ENCODE measurements at places on chromosomes 3 and 15.

DNA sequence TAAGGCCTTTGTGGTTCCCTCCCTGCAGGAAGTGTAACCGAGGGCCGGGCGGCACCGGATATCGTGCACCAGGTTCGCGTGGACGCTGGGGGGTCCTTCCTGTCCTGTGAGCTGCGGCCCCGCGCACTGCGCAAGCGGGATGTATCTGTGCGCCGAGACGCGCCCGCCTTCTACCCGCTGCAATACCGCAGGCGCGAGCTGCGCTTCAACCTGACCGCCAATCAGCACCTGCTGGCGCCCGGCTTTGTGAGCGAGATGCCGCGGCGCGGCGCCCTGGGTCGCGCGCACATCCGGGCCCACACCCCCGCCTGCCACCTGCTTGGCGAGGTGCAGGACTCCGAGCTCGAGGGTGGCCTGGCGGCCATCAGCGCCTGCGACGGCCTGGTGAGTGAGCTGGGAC lies 35.9 kb downstream of the SAXO2 start:
- no peak for DNase-seq

DNA sequence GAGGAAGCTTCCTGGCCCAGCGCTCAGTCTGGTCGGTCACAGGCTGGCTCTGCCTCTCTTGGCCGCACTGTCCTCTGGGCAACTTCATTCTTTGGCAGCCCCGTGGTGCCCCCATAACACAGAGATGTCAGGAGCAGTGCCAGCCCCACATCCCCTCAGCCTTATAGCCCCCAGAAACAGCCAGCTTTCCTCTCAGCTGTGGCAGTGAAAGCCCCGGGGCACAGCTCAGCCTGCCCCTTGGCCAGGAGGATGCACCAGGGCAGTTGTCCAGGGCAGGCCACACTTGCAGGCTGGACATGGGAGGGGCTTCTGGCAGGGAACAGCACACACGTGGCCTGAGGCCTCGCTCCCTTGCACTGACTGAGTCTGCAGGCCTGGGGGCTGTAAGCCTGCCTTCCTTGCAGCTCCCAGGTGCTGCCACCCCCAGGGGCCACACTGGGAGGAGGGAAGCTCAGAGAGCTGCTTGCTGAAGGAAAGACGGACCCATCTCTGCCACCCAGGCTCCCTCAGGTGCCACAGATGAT lies 10.3 kb upstream of the RHO start:
- DNase-seq = no peak

GRCh38 chr3:195177422-195178123 lies 93.4 kb downstream of the XXYLT1 start:
- no peak for DNase-seq

DNA sequence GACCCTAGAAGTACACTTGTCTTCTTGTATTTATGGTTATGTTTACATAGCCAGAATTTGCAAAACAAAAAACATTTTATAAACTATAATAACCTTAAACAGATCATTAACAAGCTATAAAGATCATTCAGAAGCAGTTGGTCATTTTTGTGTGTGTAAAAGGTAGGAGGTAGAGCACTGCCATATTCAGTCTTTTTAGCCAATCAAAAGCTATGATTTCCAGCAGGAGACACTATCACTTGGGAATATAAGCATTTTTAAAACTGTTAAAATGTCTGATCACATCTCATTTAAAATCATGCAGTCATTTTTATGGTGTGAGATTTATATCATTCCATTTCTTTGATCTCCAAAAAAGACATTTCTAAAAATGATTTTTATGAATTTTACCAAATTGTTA lies 42.6 kb upstream of the ATP2C1 start:
- DNase-seq = peak; percentile 24

DNA sequence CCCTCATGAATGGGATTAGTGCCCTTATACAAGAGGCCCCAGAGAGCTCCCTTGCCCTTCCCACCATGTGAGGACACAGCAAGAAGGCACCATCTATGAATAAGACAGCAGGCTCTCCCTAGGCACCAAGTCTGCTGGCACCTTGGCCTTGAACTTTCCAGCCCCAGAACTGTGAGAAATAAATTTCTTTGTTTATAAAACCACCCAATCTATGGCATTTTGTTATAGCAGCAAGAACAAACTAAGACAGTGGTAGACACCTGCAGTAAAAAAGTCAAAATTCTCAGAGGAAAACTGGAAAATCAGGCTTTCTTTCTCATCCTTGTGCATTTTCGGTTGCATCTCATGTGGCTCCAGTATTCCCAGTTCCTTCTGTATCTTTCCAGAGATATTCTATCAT lies 90.3 kb downstream of the LSM3 start:
- DNase-seq = no peak

DNA sequence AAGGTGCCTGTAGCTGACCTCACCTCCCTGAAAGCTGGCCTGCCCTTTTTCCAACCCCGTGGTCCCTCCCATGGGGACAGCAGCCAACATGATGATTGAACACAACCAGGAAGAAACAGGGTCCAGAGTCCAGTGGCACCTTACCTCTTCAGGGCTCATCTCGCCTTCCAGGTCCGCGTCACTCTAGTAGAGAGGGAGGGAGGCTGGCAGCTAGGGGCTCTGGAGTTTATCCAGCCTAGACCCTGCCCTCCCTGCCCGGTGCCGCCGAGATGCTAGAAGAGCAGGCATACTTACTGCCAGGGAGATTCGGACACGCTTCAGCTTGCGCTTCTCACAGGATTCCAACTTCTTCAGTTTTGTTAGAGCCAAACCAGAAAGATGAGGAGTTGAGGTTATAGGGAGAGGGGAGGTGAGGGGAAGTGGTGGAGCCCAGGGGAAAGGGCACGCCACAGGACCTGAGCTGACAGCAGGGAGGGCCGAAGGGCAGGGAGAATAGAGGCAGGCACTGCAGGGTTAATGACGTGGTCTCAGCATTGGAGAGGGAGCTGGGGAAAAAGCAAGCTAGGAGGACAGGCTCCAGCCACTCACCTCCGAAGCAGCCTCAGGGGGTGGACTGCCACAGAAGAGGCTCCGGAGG lies 9.1 kb downstream of the CLCN2 start:
- no peak for DNase-seq

All from mammary epithelial cell (primary cell).